ENCODE measurements at places on chromosomes 2 and 18.

GRCh38 chr2:110858135-110858725 is 125.9 kb downstream of the ACOXL start:
- peak; percentile 26 for DNase-seq

DNA sequence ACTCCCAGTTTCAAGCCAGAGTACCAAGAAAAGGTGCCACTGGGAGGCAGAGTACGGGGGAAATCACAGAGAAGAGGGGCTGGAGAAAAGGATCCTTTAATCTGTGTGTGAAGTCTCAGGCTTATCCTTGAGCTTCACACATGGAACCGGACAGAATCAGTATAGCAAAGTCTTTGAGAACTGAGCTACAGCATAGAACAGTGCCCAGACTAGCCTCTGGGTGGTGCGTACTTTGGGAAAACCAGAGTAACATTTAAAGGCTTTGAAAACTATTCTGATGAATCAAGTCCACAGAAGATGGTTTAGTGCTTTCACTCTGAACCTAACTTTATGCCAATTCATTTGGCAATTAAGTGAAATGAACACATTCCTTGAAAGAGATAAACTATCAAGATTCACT is 83.1 kb downstream of the BABAM2 start:
- DNase-seq = no peak

DNA sequence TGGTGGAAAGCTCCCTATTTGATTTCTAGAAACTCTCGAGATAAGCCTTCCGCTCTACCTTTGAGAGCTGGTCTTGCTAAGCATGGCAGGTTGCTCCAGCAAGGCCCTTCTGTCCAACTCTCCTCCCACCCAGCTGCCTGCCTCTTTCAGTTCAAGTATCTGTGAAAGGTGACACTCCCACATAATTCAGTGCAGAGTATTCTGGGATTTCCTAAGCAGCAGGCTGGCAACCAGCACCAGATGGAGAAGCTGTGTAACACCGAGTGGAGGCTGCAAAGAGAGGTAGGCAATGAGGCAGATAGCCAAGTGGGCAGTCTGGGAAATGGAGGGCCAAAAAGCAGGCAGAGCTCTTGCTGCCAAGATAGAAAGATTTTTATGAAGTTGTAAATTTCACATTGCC is 88.4 kb upstream of the CAVIN2 start:
- DNase-seq = no peak

DNA sequence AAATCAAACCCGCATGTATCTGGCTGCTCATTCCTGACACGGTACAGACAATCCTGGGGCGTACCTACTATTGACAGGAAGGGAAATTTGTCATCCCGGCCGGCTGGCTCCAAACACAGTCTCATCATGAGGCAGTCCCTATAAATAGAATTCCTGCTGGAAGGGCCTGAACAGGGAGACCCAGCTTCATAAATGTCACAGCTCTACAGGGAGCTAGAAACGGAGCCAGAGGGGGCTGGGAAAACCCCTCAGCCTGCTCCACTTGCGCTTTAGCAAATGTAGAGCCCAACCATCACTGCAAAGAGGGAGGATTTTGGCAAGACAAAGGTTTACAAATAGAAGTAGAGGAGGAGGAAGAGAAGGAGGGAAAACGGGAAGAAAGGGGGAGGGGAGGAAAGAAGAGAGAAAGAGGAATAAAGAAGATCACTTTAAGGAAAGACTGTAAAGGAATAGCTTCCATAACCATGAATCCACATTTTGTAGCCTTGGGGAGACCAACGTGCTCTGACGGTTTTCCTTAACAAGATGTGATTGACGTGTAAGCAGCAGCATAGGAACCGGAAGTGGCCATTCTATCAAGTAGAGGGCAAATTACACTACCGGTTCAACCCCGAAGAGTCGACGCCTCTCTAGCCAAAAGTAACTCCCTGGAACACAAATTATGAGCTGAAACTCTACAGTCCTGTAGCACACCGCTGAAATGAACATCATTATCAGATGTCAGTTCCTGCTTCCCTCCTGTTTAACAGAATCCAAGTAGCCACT is 56.8 kb upstream of the TTN start:
- no peak for DNase-seq

- DNase-seq = no peak
These were observed 457.4 kb downstream of the FBXO15 start for GRCh38 chr18:73690222-73690621.

- no peak for DNase-seq
These were observed 28.1 kb downstream of the CAMKMT start for GRCh38 chr2:44389895-44390294.

DNA sequence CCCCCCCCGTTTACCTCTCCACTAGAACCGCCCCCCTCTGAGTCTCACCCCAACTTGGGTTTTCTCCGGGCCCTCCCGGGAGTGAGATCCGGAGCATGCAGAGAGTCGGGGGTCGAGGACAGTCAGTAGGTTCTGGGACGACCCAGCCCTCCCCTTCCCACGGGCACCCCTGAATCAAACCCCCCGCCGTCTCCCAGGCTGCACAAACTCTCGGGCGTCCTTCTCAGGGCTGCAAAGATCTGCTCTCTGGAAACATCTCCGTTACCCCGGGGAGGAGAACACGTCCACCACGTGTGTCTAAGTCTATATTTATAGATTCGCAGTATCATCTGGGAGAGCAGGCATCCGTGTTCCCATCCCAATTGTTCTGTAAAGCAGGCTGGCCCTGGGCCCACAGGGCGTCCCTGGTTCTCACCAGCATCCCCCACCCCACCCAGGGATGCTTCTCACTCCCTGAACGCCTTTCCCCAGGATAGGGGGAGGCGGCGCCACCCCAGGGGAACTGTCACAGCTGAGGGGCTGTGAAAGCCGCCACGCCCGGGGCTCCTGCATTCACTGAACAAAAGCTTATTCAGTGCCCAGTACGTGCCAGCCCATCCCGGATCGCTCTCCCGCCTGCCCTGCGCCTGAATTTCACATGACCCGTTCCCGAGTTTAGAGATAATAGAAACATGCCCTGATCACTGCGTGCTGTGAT is 765 bp upstream of the DIPK1C start:
- DNase-seq = no peak

GRCh38 chr18:39326772-39327171 is 1761.2 kb upstream of the CELF4 start:
- DNase-seq = no peak

DNA sequence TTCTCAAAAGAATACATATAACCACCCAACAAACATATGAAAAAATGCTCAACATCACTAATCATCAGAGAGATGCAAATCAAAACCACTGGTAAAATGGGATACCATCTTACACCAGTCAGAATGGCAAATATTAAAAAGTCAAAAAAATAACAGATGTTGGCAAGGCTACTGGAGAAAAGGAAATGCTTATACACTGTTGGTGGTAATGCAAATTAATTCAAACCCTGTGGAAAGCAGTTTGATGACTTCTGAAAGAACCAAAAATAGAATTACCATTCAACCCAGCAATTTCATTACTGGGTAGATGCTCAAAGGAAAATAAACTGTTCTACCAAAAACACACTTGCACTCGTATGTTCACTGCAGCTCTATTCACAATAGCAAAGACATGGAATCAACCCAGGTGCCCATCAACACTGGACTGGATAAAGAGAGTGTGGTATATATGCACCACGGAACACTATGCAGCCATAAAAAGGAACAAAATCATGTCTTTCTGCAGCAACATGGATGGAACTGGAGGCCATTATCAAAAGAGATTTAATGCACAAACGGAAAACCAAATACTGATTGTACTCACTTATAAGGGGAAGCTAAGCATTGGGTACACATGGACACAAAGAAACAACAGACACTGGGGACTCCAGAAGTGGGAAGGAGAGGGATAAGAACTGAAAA is 38.8 kb downstream of the NCKAP1 start:
- no peak for DNase-seq

- no peak for DNase-seq
These were observed 53.6 kb upstream of the RNF152 start for GRCh38 chr18:61946449-61946848.

DNA sequence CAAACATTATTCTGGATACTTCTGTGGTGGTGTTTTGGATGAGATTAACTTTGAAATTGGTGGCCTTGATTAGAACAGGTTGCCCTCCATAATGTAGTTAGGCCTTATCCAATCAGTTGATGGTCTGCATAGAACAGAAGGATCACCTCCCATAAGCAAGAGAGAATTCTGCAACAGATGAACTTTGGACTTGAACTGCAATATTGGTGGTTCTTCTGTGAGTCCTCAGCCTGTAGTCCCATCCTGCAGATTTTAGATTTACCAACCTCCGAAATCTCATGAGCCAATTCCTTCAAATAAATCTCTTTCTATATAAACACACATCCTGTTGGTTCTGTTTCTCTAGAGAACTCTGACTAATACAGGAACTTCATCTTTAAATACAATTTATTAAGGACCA is 81.9 kb downstream of the IRS1 start:
- no peak for DNase-seq

- DNase-seq = no peak
These were observed 84.1 kb upstream of the RTN4 start for GRCh38 chr2:55134316-55134706.

DNA sequence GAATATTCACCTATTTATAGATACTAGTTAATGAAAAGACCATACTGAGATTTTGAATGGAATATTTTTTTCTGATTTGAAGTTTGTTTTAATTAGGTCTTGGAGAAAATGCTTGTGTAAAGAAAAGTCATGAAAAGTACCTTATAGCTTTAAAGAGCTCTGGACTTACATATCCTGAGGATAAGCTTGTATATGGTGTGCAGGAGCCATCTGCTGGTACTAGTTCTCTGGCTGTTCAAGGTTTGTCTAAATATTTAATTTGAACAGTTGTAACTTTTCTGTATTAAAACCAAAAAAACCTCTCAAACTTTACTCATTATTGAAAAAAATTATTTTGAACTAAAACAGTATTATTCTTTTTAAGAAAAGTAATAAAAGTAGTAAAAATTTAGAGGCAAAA is 50.1 kb downstream of the UBR3 start:
- DNase-seq = no peak

GRCh38 chr2:39464864-39465263 is 27.8 kb upstream of the MAP4K3 start:
- DNase-seq = no peak

- DNase-seq = no peak
These were observed 633 bp downstream of the MALT1 start for GRCh38 chr18:58671632-58672564.

- no peak for DNase-seq
These were observed 42.7 kb downstream of the RRM2 start for GRCh38 chr2:10165282-10165681.
